ENCODE measurements at places on chromosomes 12 and 14. TPM values are rescaled to one million over a fixed set of nuclear protein-coding genes. Genes with fewer than 3 reads are reported as not detected.
A peak's percentile ranks its signal among the peaks of the same experiment; 100 is the strongest.

C3AR1 gene
- total RNA-seq: 4.9 TPM

GIT2 gene
- 25.2 TPM for total RNA-seq

DNA sequence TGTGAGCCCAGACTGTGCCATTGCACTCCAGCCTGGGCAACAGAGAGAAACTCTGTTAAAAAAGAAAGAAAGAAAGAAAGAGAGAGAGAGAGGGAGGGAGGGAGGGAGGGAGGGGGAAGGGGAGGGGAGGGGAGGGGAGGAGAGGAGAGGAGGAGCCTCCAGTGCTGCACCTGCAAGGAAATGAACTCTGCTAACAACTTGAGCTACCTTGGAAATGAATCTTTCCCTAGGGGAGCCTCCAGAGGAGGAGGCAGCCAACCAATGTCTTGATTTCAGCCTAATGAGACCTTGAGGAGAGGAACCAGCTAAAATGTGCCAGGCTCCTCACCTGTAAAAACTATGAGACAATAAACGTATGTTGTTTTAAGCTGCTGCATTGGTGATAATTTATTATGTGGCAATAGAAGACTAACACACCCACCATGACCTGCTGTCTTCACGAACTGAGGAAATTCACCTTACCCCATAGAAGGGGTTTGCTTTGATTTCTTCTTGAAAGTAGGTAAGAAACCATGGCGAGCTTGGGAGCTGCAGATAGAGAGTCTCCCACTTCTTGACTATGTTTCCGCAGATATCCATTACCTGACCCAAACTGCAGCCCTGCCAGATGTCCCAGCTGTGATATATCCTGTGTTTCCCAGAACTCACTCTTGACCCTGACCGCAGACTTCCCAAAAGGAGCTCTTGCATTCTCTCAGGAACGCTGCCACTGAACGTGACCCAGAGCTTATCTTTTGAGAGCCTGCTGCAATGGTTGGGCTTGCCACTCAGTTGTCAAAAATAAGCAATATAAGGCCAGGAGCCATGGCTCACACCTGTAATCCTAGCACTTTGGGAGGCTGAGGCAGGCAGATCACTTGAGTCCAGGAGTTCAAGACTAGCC is 31.5 kb upstream of the TMPO start:
- no peak overlapping the region for H3K4me3 ChIP-seq
- no peak overlapping the region for H3K27ac ChIP-seq
- no peak for DNase-seq
- H3K4me1 ChIP-seq: no peaks in the 10 kb centered on the region
- H3K36me3 ChIP-seq: no peaks in the 10 kb centered on the region
- no peaks in the 10 kb centered on the region for H3K27me3 ChIP-seq

GRCh38 chr12:100857971-100858370 is 63.4 kb downstream of the ANO4 start:
- no peak for DNase-seq
- no peak overlapping the region for H3K4me3 ChIP-seq
- H3K4me1 ChIP-seq: no peaks in the 10 kb centered on the region
- no peaks in the 10 kb centered on the region for H3K27me3 ChIP-seq
- no peak overlapping the region for H3K27ac ChIP-seq

- no peak overlapping the region for H3K4me3 ChIP-seq
- H3K27ac ChIP-seq: no peak overlapping the region
- no peaks in the 10 kb centered on the region for H3K4me1 ChIP-seq
- no peaks in the 10 kb centered on the region for H3K36me3 ChIP-seq
- DNase-seq: no peak
- H3K27me3 ChIP-seq: no peaks in the 10 kb centered on the region
Observed at GRCh38 chr14:65627315-65627714, 214.8 kb downstream of the FUT8 start.

- peak overlapping the region; percentile 78 for H3K27ac ChIP-seq
- H3K36me3 ChIP-seq: no peaks in the 10 kb centered on the region
- H3K27me3 ChIP-seq: no peaks in the 10 kb centered on the region
- H3K4me3 ChIP-seq: peak overlapping the region; percentile 82
- H3K4me1 ChIP-seq: peaks cover 9% of the 10 kb centered on the region
Observed at GRCh38 chr12:27780612-27781408, 774 bp upstream of the MANSC4 start.

GRCh38 chr12:12548713-12549112 is 13.9 kb downstream of the DUSP16 start:
- no peaks in the 10 kb centered on the region for H3K27me3 ChIP-seq
- peak overlapping the region; percentile 31 for H3K27ac ChIP-seq
- H3K4me3 ChIP-seq: no peak overlapping the region
- peaks cover 39% of the 10 kb centered on the region for H3K4me1 ChIP-seq
- no peak for DNase-seq
- no peaks in the 10 kb centered on the region for H3K36me3 ChIP-seq

Measured in psoas muscle (tissue), 8 donors.